Uterus (tissue), 4 donors: ENCODE measurements at places on chromosomes 2 and 18. TPM values are rescaled to one million over a fixed set of nuclear protein-coding genes. Genes with fewer than 3 reads are reported as not detected.

DNA sequence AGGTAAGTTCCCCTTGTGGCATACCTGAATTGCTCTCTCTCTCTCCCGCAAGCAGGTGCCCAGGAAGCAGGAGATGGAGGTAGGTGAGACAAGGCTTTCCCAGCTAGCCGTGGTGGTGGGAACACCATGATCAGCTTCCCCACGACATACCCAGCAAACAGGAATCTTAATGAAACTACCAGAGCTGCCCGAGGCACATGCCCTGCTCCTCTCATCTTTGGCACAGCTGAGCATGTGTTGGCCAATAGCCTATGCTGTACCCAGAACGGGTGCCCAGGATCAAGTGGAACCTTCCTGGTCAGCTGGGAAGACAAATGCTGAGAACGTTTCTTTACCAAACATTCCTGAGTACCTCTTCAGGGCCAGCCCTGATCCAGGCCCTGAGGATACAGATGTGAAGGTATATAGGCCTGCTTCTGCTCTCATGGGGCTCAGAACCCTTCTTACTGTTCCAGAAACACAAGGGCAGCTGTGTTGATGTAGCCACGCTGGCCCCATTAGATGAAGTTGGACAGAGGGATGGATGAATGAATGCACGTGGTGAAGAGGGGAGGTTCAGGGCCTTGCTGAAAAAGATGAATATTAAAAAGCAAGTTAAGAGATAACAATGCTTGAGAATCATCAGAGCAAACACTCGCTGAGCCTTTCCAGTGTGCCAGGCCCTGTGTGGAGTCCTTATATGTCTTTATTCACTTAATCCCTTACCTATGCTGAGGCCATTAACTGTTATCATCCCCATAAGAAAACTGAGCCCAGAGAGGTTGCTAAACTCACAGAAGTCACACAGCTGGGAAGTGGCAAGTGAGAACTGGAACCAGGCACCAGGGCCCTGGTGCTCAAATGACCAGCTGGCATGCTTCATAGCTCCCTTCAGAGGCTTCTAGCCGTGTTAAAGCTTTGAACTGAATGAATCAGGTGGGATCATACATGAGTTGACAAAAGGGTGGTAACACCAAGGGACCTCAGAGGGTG, 68.8 kb upstream of the TMEM247 start:
- H3K4me1 ChIP-seq: no peaks in the 10 kb centered on the region
- H3K27me3 ChIP-seq: no peaks in the 10 kb centered on the region
- no peak overlapping the region for H3K4me3 ChIP-seq
- no peaks in the 10 kb centered on the region for H3K36me3 ChIP-seq
- H3K27ac ChIP-seq: no peak overlapping the region
- DNase-seq: no peak

- no peaks in the 10 kb centered on the region for H3K36me3 ChIP-seq
- DNase-seq: no peak
- H3K27ac ChIP-seq: no peak overlapping the region
Measured at GRCh38 chr2:98269274-98269673, 77.0 kb upstream of the CNGA3 start.

DNA sequence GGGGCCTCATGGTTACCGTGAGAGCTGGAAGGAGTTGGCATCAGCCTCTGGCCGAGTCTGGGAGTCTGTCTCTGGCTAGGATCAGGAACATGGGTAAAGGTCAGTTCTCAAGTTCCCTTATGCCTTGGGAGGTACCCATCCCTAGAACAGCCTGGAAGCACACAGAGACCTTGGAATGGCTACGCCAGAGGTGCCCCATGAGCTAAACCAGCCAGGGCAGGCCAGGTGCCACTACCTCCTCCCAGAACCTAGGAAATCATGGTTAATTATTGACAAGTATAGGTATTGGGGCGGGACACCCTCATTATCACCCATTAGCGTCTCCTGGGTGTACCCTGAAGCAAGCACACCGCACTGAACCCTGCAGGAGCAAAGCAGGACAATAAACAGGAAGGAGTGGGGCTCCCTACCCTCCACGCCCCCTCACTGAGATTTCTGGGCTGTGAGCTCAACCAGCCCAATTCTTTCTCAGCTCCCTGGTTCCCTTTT, 3.0 kb upstream of the ASPRV1 start:
- no peak overlapping the region for H3K27ac ChIP-seq
- H3K36me3 ChIP-seq: no peaks in the 10 kb centered on the region
- H3K4me3 ChIP-seq: no peak overlapping the region
- no peak for DNase-seq
- H3K4me1 ChIP-seq: no peaks in the 10 kb centered on the region

DNA sequence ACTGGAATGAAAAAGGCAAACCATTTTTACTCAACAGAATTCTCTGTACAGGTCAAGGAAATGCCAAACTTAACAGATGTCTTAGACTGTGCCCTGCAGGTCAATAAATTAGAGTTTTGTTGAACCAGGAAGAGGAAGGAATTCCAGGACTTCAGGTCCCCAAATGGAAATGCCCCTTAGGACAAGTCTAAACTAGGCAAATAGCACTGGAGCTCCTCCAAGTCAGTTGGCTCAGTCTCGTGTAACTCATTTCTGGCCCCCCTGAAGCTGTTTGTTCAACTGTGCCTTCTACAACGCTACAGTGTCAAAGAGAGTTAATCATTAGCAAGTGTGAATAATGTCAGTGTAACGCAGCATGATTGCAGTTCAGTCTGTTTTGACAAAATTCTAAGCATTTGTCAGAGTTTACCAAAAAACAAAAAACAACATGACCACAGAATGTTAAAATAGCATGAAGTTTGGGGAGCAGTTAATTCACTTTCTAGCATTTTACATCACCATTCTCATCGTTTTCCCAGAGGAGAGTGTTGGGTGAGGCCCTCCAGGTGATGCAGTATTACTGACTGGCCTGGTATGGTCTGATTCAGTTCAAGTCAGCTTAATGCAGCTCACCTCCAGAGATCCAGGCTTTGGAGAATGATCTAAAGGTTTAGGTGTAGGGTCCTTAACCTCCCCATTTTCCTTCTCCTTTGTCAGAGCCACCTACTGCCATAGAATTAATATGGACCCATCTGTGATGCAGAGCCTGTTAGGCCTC, 108.1 kb downstream of the AQP4 start:
- no peak for DNase-seq
- H3K27me3 ChIP-seq: no peaks in the 10 kb centered on the region
- no peak overlapping the region for H3K4me3 ChIP-seq
- H3K36me3 ChIP-seq: no peaks in the 10 kb centered on the region

DNA sequence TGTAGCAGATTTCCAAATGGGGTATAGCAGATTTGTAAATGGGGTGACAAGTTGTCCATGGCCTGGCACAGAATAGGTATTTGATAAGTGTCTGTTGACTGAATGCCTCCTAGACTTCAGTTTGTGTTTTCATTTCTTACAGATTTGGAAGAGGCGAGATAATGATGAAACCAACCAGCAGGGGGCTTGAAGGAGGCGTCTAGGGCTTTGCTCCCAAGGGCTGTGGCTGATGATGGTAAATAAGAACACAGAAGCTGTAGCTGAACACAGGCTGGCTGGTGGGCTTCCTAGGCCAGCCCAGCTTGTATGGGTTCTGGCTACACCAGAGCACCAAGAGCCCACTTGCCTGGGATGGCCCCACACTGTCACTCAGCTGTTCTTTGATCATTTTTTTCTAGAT, 19.4 kb downstream of the SFTPB start:
- no peaks in the 10 kb centered on the region for H3K36me3 ChIP-seq
- no peak overlapping the region for H3K27ac ChIP-seq
- H3K4me1 ChIP-seq: no peaks in the 10 kb centered on the region
- no peak overlapping the region for H3K4me3 ChIP-seq

- no peak for DNase-seq
- H3K27me3 ChIP-seq: no peaks in the 10 kb centered on the region
Measured at GRCh38 chr2:150207979-150208378, 279.5 kb downstream of the RND3 start.

GRCh38 chr2:240435948-240436682, 652 bp downstream of the GPC1 start:
- no peaks in the 10 kb centered on the region for H3K4me1 ChIP-seq
- H3K27ac ChIP-seq: peak overlapping the region; percentile 89
- no peaks in the 10 kb centered on the region for H3K27me3 ChIP-seq
- peak overlapping the region; percentile 92 for H3K4me3 ChIP-seq

GRCh38 chr18:74381621-74382295, 66.1 kb downstream of the C18orf63 start:
- no peak overlapping the region for H3K4me3 ChIP-seq
- DNase-seq: no peak
- H3K27me3 ChIP-seq: no peaks in the 10 kb centered on the region

GRCh38 chr2:207934720-207935119, 90.6 kb downstream of the PLEKHM3 start:
- H3K27me3 ChIP-seq: no peaks in the 10 kb centered on the region
- no peaks in the 10 kb centered on the region for H3K36me3 ChIP-seq
- DNase-seq: no peak

GRCh38 chr18:28078298-28078697, 98.6 kb downstream of the CDH2 start:
- H3K27me3 ChIP-seq: no peaks in the 10 kb centered on the region

GRCh38 chr2:75221862-75222261, 22.5 kb upstream of the TACR1 start:
- no peak overlapping the region for H3K27ac ChIP-seq
- no peak overlapping the region for H3K4me3 ChIP-seq
- no peaks in the 10 kb centered on the region for H3K27me3 ChIP-seq
- H3K4me1 ChIP-seq: no peaks in the 10 kb centered on the region

DNA sequence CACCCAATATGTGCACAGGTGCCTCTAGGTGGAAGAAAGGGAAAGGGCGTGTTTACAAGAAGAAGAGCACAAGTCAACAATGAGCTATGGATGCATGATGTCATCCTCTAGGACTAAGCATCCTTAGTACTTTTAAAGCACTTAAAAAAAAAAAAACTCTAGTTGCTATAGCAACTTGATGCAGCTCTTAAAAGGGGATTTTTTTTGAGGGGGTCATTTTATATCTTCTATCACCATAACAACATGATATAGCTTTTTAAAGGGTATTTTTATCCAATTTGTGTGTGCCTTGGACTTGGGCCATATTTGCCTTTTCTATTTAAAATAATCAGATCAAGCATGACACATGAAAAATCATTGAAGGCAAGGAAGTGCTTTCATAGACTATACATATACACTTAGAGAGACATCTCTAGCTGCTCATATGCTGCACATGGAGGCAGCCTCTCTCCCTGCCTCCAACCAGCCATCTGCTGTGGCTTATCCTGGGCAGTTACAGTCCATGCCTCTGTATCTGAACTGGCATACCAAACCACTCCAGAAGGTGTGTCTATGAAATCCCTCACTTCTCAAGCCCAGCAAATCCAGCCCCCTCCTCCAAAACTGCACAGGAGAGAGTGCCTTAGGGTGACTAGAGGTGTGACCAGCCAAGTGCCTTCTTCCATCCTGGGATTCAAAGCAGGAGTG, 165.4 kb downstream of the MSH2 start:
- no peak for DNase-seq
- no peak overlapping the region for H3K27ac ChIP-seq
- H3K4me3 ChIP-seq: no peak overlapping the region

The ASXL3 gene
- total RNA-seq: 13.0 TPM

DNA sequence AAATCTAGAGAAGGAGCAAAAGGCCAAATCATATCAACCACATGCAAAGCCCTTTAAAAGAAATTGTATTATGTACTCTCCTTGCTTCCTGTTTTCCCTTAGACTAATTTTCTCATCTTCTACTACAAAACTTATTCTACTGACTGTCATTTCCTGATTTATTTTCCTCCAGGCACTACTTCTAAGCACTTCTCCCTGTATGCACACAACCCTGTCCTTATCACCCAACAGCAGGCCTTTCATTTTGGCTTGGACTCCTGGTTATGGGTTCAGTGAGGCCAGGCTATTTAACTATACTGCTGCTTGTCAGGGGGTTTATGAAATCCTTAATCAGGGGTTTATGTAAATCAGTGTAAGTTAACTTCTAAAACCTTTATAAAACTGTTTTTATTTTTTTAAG, 205.1 kb upstream of the FAM98A start:
- no peaks in the 10 kb centered on the region for H3K27me3 ChIP-seq
- no peak for DNase-seq
- H3K36me3 ChIP-seq: no peaks in the 10 kb centered on the region
- H3K27ac ChIP-seq: no peak overlapping the region

DNA sequence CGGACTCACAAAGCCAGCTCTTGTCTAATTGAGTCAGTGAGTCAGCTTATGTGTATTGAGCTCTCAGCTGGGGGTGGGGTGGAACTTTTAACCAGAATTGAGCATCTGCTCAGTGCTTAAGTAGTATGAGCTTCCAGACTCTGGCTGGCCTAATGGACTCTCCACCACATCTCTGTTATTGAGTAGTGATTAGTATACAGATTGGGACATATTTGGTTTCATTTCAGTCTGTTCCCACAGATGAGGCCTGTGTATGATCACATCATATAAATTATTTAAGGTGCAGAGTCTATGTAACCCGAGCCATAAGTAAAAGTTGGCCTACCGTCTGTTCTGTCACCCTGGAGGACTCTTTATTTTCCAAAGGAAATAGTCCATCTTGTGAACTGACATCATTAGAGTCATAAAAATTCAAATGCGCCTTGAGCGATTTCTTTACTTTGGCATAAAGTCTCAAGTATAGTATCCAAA, 152.1 kb downstream of the THSD7B start:
- H3K27me3 ChIP-seq: no peaks in the 10 kb centered on the region
- no peak overlapping the region for H3K4me3 ChIP-seq
- DNase-seq: no peak
- no peak overlapping the region for H3K27ac ChIP-seq
- H3K36me3 ChIP-seq: no peaks in the 10 kb centered on the region

DNA sequence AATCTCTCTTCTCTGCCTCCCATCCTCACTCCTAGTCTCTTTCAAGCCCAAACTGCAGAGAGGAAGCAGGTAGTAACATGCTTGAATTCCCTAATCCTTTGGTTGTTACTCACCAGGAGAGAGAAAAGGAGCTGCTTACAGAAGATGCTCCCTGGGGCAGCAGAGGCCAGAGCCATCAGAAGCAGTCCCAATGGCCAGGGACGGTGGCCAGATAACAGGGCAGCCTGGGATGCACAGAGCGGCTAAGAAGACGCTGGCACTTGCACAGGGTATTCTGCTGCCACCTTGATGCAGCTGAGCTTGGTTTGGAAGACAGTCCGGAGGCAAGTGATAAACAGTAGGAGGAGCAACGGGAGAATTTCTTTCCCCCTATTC, 250 bp downstream of the DSC1 start:
- H3K27ac ChIP-seq: no peak overlapping the region
- DNase-seq: no peak
- no peak overlapping the region for H3K4me3 ChIP-seq
- H3K36me3 ChIP-seq: no peaks in the 10 kb centered on the region
- H3K4me1 ChIP-seq: no peaks in the 10 kb centered on the region

DNA sequence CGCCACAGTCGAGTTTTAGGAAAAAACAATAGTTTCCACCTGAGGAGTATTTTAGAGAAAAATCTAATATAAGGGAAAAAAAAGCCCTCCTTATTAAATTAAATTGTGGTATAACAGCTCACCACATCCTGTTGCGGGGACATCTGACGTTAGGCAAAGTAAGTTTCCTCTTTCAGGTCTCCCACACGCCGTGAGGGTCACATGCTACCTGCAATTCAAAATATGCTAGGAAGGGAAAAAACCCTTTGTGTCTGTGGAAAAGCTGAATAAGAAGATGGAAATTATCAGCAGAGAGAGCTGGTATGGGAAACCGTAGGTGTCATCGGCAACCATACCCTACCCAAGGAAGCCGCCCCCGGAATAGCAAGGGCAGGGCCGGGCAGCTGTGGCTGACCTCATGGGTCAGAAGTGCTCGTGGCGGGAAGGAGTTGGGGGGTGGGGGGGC, 128.0 kb downstream of the NFATC1 start:
- H3K4me1 ChIP-seq: peaks cover 8% of the 10 kb centered on the region
- H3K36me3 ChIP-seq: no peaks in the 10 kb centered on the region
- no peak overlapping the region for H3K27ac ChIP-seq
- H3K27me3 ChIP-seq: no peaks in the 10 kb centered on the region
- H3K4me3 ChIP-seq: no peak overlapping the region
- DNase-seq: peak; percentile 15

- H3K36me3 ChIP-seq: no peaks in the 10 kb centered on the region
- no peak for DNase-seq
- H3K27ac ChIP-seq: no peak overlapping the region
- H3K27me3 ChIP-seq: no peaks in the 10 kb centered on the region
Measured at GRCh38 chr2:119700866-119701265, 21.9 kb downstream of the TMEM177 start.
